ENCODE measurements at places on chromosomes 1 and 21.

GRCh38 chr1:224189561-224189960, 6.5 kb downstream of the DEGS1 start:
- peak; percentile 44 for DNase-seq

DNA sequence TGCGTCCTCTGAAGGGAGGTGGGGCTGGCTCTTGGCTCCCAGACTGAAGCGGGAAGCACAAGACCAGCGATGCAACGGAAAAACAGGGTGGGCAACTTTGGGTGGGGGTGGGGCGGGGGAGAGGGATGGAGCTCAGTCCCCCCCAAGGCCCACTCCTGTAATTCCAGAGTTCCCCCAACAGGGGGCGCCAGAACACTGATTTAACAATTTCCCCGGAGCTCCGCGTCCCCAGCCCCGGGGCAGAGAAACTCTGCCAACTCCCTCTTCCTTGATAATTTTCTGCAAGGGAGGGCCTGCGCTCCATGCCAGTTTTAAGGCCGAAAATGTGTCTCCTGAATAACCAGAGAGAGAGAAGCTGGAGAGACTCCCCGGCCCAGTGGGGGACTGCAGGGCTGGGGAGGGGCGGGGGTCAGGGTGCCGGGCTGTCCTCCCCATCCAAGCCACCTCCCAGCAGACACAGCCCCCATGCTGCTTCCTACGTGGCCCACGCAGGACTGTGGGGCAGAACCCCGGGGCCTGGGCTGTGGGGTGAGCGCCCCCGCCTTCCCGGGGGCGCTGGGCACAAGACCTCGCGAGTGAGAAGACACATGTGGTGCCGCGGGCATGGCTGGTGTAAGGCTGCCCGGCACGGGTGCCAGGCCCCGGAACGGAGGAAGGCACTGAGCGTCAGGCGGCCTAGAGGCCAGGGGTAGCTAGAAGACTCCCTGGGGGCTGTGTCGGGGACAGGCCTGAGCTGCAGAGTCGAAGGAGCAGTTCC, 51.4 kb downstream of the KIF21B start:
- peak; percentile 74 for DNase-seq

DNA sequence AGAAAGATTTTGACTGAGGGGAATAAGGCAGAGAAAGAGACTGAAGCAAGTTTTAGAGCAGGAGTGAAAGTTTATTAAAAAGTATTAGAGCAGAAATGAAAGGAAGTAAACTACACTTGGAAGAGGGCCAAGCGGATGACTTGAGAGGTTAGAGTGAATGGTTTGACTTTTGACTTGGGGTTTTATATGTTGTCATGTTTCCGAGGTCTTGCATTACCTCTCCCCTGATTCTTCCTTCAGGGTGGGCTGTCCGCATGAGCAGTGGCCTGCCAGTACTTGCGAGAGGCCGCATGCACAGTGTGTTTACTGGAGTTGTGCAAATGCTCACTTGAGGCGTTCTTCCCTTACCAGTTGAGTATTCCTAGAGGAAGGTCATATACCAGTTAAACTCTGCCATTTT, 13.0 kb upstream of the DENND2D start:
- DNase-seq: no peak

GRCh38 chr1:42723511-42723910, 16.5 kb downstream of the CLDN19 start:
- no peak for DNase-seq

- DNase-seq: peak; percentile 82
Measured at GRCh38 chr1:22831729-22832413, 121.2 kb downstream of the EPHB2 start.

GRCh38 chr1:18743233-18743632, 112.6 kb downstream of the PAX7 start:
- no peak for DNase-seq

DNA sequence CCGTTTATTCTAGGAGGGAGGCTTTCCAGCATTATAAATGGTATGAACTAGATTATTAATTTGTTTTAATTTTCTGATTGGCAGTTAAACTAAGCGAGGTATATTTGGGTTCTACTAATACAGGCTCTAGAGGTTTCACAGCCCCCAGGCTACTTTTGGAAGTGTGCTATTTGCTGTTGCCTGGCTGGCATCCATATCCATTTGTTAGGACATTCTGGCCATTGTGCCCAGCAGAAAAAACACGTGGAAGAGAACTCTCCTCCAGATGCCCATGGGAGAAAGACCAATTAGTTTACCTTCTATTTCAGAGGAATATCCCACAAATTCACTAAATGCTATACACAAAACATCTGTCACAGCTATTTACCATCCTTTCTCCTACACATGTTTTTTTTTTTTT, 29.3 kb downstream of the MACO1 start:
- DNase-seq: no peak

GRCh38 chr1:220121791-220122530, 28.0 kb downstream of the IARS2 start:
- DNase-seq: no peak

DNA sequence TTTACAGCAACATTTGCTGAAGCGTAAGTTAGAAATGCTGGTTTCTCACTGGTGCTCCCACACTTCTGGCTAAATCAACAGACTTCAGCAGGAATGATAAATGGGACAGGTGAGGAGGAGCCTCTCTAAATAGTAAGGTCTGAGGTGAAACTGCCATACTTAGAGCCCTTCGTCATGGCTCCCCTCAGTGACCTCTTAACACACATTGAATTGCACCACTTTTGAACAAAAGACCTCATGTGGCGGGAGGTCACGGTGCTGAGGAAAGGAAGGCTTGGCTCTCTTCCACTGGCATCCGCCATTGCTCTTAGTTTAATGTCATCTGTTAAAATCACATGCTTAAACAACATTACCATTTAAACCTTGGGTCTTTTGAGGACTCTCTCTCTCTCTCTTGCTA, 3.4 kb downstream of the MAP3K7CL start:
- DNase-seq: no peak

DNA sequence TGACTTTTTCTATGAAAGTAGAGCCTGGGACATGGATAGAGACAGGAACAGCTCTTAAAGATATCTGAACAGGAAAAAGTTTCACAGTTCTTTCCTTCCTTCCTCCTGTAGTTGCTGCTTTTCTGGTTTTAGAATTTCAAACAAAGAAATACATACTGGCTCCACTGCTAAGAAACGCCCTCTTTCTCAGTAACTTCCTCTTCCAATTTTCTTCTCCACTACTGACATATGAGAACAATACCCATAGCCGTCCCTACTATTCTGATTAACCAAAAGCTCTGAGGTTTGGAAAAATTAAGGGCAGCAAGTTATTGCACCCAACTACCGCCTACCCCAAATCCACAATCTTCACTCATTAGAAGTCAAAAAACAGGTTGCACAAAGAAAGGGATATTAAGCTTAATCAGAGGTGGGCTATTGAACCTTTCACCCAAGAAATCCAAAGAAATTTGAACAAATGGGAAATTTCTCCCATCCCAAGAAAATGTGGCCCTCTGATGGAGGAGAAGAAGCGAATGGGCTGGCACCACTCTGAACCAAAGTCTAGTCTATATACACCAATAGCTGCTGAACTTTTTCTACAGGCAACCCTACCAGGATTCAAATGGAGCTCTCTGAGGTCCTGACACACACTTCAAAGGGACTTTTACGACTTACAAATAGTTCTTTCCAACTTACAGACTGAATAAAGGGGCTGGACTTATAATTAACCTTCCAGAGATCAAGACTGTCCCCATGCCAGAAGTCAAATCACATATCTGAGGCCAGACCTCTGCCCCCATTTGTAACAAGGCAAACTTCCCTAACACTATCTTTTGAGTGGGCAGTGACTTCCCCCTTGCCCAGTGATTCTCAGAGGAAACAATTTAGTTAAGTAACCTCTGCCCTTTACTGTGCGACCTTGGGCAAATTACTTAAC, 1.7 kb downstream of the WASF2 start:
- no peak for DNase-seq

GRCh38 chr1:118650107-118650807, 337.9 kb downstream of the TBX15 start:
- no peak for DNase-seq

GRCh38 chr1:171939740-171940139, 98.4 kb downstream of the DNM3 start:
- DNase-seq: no peak

GRCh38 chr1:48773133-48773532, 3.6 kb downstream of the BEND5 start:
- DNase-seq: no peak

DNA sequence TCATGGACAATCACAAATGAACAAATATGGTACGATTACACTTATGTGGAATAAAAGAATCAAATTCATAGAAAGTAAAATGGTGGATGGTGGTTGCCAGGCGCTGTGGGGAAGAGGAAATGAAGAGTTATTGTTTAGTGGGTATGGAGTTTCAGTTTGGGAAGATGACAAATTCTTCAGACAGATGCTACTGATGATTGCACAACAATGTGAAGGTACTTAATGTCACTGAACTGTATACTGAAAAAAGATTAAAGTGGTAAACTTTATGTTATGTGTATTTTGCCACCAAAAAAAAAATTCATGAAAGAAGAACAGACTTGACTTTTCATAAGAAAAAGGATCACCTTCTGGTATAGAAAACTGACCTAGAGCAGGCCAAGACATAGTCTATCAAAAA, 745.6 kb upstream of the CXADR start:
- no peak for DNase-seq

- no peak for DNase-seq
Measured at GRCh38 chr21:40054403-40054802, 187.2 kb downstream of the PCP4 start.

DNA sequence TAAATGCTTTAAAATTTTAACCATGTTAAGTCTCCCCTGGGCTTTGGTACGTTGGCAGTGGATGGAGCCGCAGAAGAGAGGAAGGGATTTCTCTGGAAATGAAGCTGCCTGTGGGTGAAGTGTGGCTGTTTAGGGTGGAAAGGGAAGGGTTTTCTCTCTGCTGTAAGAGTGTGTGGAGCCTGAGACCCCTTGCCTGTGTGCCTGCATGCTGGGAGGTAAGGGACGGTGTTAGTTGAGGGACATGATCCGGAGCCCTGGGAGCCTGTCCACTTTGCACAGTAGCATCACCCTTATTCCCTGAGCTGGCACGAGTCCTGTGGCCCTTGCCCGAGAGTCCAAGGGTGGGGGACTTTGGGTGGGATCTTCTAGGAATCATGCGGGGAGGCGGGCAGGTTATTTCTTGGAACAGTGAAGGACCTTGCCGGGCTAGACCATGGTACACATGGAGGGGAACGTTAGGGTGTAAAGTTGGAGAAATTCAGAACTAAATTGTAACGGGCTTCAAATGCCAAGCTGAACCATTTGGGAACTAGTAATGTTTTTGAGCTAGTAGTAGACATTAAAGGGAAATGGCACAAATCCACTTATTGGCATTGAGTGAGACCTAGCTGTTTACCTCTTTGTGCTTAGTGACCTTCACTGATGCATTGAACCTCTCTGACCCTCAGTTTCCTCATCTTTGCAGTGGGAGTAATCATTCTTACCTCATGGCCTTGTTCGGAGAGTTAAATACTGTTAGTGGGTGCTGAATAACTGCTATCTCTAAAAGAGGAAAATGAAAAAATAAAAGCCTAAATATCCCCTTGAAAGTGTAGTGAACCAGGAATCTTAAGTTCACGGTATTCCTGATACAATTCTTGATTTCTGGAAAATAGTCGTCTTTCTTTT, 3.5 kb downstream of the GALNT2 start:
- DNase-seq: no peak

DNA sequence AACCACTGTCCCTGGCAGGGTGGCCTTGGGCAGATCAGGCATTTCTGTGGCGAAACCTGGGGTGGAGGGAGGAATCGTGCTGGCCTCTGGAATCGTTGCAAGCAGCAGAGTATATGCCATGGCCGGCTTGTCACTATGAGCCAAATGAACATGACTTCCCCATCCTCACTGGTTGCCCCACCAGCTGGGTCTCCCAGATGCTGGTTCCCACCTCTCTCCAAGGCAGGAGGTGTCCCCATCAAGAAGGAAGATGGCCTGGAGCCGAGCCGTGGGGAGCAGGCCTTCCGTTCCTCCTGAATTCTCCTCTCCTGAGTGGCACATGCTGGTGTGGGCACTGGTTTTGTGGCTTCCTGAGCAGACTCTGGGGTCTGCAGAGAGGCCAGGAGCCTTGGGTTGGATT, 60.2 kb upstream of the ACTRT2 start:
- no peak for DNase-seq

DNA sequence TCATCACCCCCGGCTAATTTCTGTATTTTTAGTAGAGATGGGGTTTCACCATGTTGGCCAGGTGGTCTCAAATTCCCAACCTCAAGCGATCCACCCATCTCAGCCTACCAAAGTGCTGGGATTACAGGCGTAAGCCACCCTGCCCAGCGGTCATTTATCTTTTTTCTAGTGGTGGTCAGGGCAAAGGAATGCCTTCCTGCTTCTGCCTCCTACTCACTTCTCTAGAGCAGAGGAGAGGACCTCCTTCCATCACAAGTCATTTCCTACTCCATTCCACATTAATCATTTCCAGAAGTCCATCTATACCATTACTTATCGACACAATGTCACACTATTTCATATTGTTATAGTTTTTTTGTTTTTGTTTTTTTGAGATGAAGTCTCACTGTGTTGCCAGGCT, 13.3 kb downstream of the FBXO42 start:
- peak; percentile 26 for DNase-seq

DNA sequence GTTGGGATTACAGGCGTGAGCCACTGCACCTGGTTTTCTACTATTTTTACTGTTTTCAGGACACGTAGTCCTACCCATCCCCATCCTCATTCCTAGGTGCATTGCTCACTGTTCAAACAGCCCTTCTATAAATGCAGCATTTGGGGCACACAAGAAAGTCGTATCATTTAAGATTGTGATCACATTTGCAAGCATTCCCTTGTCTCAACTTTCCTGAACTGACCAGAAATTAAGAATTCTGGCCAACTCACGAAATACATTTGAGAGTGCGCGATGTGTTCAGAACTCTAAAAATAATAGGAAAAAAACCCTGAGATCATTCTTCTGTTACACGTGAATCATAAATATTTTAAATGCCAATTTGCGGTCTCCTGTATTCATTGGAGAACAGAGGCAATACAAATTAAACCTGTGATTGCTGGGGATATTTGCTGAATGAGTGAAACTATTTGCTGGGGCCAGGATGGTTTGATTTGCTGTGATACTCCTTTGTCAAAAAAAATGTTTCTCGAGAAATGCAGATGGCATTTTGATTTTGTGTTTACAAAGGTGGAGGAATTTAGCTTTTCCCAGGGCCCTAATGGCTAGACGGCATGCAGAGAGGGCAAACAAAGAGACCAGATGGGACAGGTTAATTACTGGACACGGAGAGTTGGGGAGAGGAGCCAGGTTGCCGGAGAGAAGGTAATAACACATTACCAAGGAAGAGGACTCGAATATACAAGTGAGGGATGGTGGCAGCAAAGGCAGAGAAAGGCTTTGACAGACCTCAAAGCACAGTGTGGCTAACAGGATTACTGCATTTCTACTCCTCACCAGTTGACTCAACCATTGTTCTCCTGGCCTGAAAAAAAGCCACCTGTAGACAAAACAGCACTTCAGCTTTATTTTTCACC, 38.4 kb downstream of the STPG1 start:
- DNase-seq: no peak

GRCh38 chr1:151325646-151326429, 1.4 kb downstream of the PI4KB start:
- DNase-seq: peak; percentile 18
